Cardiac muscle cell (in vitro differentiated cells and primary cell): ENCODE measurements at places on chromosomes 16 and 17.
A peak's percentile ranks its signal among the peaks of the same experiment; 100 is the strongest.

- H3K4me1 ChIP-seq: no peaks in the 10 kb centered on the region
- H3K4me3 ChIP-seq: no peak overlapping the region
- no peaks in the 10 kb centered on the region for H3K27me3 ChIP-seq
- H3K27ac ChIP-seq: no peak overlapping the region
- DNase-seq: no peak
These were observed 22.0 kb downstream of the KPNA2 start for GRCh38 chr17:68057531-68057952.

GRCh38 chr17:20187049-20187448 is 177.9 kb downstream of the SPECC1 start:
- DNase-seq: peak; percentile 36
- H3K27ac ChIP-seq: no peak overlapping the region
- no peaks in the 10 kb centered on the region for H3K36me3 ChIP-seq
- H3K27me3 ChIP-seq: no peaks in the 10 kb centered on the region
- peaks cover 3% of the 10 kb centered on the region for H3K4me1 ChIP-seq
- no peak overlapping the region for H3K4me3 ChIP-seq

- no peak for DNase-seq
- H3K27me3 ChIP-seq: no peaks in the 10 kb centered on the region
- H3K4me3 ChIP-seq: no peak overlapping the region
- no peaks in the 10 kb centered on the region for H3K36me3 ChIP-seq
- no peaks in the 10 kb centered on the region for H3K4me1 ChIP-seq
These were observed 8.6 kb upstream of the TEX19 start for GRCh38 chr17:82350182-82351030.

GRCh38 chr16:17557480-17557879 is 86.7 kb upstream of the XYLT1 start:
- H3K27me3 ChIP-seq: no peaks in the 10 kb centered on the region
- no peaks in the 10 kb centered on the region for H3K4me1 ChIP-seq
- no peak overlapping the region for H3K4me3 ChIP-seq
- DNase-seq: no peak

GRCh38 chr16:89210904-89211515 is 6.5 kb upstream of the ZNF778 start:
- peaks cover 4% of the 10 kb centered on the region for H3K27me3 ChIP-seq
- H3K4me3 ChIP-seq: no peak overlapping the region
- DNase-seq: no peak
- H3K4me1 ChIP-seq: no peaks in the 10 kb centered on the region
- no peaks in the 10 kb centered on the region for H3K36me3 ChIP-seq

DNA sequence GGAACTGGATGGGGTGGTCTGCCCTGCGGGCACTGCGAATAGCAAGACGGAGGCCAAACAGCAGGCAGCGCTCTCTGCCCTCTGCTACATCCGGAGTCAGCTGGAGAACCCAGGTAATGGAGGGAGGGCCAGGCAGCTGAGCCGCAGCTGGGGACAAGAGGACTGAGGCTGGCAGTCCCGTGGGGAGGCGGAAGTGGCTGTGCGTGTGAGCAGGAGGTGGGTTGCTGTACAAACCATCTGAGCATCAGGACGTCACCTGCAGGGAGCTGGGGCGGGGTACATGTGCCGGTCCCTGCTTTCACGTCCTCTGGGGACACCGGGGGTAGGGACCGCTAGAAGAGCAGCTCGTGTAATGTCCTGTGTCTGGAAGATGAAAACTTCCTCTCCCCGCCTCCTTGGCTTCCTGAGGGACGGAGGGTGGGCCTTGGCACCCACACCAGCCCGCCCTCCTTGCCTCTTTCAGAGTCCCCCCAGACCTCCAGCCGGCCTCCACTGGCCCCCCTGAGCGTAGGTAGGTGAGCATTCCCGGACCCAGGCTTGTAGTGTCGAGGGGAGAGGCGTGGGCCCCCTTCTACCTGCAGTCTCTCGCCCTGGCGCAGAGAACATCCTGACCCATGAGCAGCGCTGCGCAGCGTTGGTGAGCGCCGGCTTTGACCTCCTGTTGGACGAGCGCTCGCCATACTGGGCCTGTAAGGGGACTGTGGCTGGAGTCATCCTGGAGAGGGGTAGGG is 3.7 kb downstream of the ADAD2 start:
- no peak for DNase-seq
- no peak overlapping the region for H3K4me3 ChIP-seq
- no peak overlapping the region for H3K27ac ChIP-seq
- no peaks in the 10 kb centered on the region for H3K4me1 ChIP-seq
- no peaks in the 10 kb centered on the region for H3K36me3 ChIP-seq

DNA sequence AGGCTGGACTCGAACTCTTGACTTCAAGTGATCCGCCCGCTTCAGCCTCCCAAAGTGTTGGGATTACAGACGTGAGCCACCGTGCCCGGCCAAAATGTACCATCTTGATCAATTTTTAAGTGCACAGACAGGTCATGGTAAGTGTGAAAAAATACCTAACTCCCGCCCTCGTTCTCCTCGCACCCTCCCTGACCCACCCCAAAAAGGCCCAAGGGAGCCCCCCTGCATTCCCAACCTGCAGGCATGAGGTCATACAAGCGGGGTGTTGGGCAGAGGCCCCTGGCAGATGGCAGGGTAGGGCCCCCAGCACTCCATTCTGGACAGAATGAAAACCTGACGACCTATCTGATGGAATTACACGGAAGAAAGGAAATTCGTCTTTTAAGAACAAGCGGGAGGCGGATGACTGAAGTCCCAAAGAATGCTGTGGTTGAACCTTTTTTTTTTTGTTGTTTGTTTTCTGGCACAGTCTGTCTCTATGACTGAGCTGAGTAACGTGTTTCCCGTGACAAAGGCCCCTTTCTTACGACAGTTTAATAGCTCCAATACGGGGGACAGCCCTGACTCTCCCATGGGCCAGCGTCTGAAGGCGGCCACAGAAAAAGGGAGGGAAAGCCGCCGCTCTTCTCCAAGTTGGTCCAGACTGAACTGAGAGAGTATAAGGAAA is 376.4 kb downstream of the SLC39A11 start:
- H3K36me3 ChIP-seq: no peaks in the 10 kb centered on the region
- DNase-seq: peak; percentile 93
- H3K4me3 ChIP-seq: no peak overlapping the region
- H3K27me3 ChIP-seq: no peaks in the 10 kb centered on the region

- no peak for DNase-seq
- peaks cover 11% of the 10 kb centered on the region for H3K4me1 ChIP-seq
- H3K4me3 ChIP-seq: no peak overlapping the region
- H3K27ac ChIP-seq: no peak overlapping the region
- H3K36me3 ChIP-seq: no peaks in the 10 kb centered on the region
- H3K27me3 ChIP-seq: no peaks in the 10 kb centered on the region
These were observed 17.3 kb downstream of the FBXO31 start for GRCh38 chr16:87366288-87366687.

- H3K36me3 ChIP-seq: peaks cover 48% of the 10 kb centered on the region
- no peak for DNase-seq
- no peaks in the 10 kb centered on the region for H3K27me3 ChIP-seq
- no peaks in the 10 kb centered on the region for H3K4me1 ChIP-seq
- H3K27ac ChIP-seq: no peak overlapping the region
These were observed 25.4 kb downstream of the CRAMP1 start for GRCh38 chr16:1637526-1637925.

DNA sequence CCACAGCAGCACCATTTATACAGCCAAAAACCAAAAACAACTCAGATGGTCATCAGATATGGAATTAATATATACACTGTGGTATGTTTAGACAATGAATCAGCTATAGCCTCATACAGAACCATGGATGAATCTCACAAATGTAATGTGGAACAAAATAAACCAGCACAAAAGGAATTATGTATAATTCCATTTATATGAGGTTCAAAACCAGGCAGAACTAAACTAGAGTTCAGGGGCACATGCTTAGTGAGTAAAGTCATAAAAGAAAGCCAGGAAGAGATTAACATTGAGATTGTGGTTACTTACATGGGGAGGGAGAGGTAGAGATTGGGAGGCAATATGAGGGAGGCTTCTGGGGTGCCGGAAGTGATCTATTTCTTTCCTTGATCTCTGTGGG is 231.1 kb downstream of the COPRS start:
- no peaks in the 10 kb centered on the region for H3K36me3 ChIP-seq
- H3K27ac ChIP-seq: no peak overlapping the region
- DNase-seq: no peak
- H3K4me1 ChIP-seq: no peaks in the 10 kb centered on the region
- H3K27me3 ChIP-seq: no peaks in the 10 kb centered on the region

DNA sequence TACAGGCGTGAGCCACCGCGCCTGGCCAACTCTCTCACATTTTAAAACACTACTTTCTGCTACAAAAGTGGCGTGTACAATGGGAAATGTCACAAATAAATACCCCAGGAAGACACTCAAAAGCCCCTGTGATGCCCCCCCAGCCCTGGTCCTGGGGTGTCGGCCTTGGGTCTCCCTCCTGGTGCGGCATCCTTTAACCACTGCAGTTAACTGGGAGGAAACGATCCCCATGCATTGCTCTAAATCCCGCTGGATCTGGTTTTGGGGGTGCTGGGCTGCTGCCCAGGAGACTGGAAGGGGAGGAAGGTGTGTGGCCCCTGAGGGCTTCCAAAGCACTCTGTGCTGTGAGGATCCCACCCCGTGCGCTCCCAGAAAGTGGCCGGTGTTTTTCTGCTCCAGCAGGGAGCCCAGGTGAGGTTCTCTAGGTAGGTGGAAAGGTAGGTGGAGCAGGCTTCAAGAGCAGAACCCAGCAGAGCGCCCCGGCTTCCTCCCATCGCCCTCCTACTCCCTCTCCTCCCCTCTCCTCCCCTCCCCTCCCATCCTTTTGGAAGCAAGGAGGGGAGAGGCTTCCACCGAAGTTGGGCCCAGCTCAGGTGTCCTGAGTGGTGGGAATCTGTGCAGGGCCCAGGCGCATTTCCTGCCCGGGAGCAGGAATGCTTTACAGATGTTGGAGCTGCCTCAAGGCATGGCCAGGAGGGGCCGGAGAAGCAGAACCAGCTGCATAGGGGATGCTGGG is 363.3 kb downstream of the SEC14L1 start:
- no peak overlapping the region for H3K27ac ChIP-seq
- no peaks in the 10 kb centered on the region for H3K4me1 ChIP-seq
- no peak for DNase-seq
- H3K36me3 ChIP-seq: no peaks in the 10 kb centered on the region

DNA sequence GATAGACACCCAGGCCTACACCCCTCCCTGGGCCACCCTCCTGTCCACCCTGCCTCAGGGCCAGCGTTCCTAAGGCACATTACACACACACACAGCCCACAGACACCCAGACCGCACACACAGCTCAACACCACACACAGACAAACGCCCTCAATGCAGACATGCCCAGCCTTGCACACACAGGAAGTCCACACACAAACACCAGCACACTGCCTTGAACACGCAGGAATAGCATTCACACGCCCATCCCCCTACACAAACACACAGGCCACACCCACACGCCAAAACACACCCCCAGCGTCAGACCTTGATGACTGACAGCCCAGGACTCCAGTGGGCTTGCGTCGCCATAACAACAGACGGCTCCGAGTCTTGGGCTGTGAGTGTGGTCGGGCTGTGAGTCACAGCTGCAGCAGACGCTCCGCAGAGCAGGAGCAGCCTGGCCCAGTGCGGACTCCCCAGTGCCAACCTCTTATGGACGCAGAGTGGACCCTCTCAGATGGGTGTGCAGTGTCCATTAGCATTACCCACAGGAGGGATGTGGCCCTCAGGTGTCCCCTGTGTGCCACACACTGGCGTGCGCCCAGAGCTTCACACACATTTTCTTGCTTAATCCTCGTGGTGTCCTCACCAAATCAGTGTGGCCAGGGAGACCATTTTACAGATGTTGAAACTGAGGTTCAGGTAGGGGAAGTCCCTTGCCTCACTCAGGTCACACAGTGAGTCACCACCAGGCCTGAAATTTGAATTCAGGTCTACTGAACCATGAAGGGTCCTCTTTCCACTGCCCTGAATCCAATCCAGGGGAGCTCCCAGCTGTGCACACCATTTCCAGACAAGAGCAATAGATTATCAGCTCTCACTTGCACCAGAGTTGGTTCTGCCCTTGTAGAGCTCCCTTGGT is 17.8 kb upstream of the RAI1 start:
- H3K27me3 ChIP-seq: no peaks in the 10 kb centered on the region
- H3K36me3 ChIP-seq: no peaks in the 10 kb centered on the region
- peaks cover 3% of the 10 kb centered on the region for H3K4me1 ChIP-seq
- H3K27ac ChIP-seq: no peak overlapping the region
- H3K4me3 ChIP-seq: no peak overlapping the region

DNA sequence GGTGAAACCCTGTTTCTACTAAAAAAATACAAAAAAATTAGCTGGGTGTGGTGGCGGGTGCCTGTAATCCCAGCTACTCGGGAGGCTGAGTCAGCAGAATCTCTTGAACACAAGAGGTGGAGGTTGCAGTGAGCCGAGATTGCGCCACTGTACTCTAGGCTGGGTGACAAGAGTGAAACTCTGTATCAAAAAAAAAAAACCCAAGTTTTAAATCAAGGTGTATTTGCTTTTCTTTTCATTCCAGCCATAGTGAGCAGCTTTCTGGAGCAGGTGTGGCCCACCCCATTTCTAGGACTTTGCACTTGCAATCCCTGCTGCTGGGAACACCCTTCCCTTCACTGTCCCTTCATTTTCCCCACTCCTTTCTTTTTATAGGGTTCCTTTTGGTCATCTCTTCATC is 28.8 kb downstream of the TMEM238L start:
- DNase-seq: no peak
- peaks cover 9% of the 10 kb centered on the region for H3K4me1 ChIP-seq
- no peaks in the 10 kb centered on the region for H3K36me3 ChIP-seq
- no peaks in the 10 kb centered on the region for H3K27me3 ChIP-seq
- H3K27ac ChIP-seq: no peak overlapping the region

GRCh38 chr17:64343833-64344637 is 46.6 kb downstream of the PECAM1 start:
- no peaks in the 10 kb centered on the region for H3K27me3 ChIP-seq
- H3K4me1 ChIP-seq: no peaks in the 10 kb centered on the region
- H3K36me3 ChIP-seq: no peaks in the 10 kb centered on the region
- H3K27ac ChIP-seq: no peak overlapping the region

GRCh38 chr17:36197387-36197703 is 787 bp upstream of the CCL3L1 start:
- peaks cover 12% of the 10 kb centered on the region for H3K27me3 ChIP-seq
- no peaks in the 10 kb centered on the region for H3K36me3 ChIP-seq
- no peaks in the 10 kb centered on the region for H3K4me1 ChIP-seq
- no peak overlapping the region for H3K27ac ChIP-seq
- DNase-seq: no peak
